DMS 273 treated with DMSO at 0.1 percent for 48 hours (cell line): ENCODE measurements at places on chromosomes 13 and 19.

GRCh38 chr13:80438521-80438920 lies 97.6 kb upstream of the SPRY2 start:
- no peak for DNase-seq

GRCh38 chr13:46359714-46360113 lies 27.3 kb downstream of the RUBCNL start:
- no peak for DNase-seq

DNA sequence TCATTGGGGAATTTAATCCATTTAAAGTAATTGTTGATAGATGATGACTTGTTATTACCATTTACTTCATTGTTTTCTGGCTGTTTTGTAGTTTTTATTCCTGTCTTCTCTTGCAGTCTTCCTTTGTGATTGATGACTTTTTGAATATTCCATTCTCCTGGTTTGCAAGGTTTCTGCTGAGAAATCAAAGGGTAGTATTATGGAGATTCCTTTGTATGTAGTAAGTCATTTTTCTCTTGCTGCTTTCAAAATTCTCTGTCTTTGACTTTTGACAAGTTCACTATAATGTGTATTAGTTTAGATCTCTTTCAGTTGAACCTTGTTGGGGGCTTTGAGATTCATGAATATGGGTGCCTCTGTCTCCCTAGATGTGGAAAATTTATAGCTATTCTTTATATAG lies 6.0 kb downstream of the ZNF559 start:
- no peak for DNase-seq

DNA sequence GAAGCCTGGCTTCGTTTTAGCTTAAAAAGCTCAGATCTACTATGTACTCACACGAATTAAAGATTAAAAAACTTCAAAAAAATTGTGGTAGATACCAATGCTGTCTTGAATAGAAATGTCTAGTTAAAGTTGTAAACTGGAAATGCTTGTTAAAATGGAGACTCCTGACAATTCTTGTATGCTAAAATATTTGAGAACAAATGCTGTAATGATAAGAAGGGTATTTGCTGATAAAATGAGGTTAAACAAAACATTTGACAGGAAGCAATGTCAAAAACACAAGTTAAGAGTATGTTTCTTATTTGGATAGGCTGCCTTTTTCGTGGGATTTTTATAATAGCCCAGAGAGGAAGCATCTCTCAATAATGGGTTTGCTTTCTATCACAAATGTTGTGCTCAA lies 48.0 kb upstream of the POSTN start:
- DNase-seq: no peak

GRCh38 chr13:101695870-101696516 lies 243.5 kb downstream of the ITGBL1 start:
- DNase-seq: no peak
